Skin of body (tissue), 3 donors: ENCODE measurements at places on chromosomes 7 and 10. TPM values are rescaled to one million over a fixed set of nuclear protein-coding genes. Genes with fewer than 3 reads are reported as not detected.

The ITIH2 gene
- not detected for total RNA-seq

The UPK3B gene
- 1.7 TPM for total RNA-seq

The PCLO gene
- total RNA-seq = 3.8 TPM

The ELMO1 gene
- total RNA-seq = 37.9 TPM

The GJC3 gene
- total RNA-seq = 0.49 TPM

The OPALIN gene
- total RNA-seq = not detected

The CTAGE8 gene
- total RNA-seq = 5.3 TPM

The TBATA gene
- total RNA-seq = not detected

The TBL2 gene
- total RNA-seq = 33.2 TPM

The ABHD11 gene
- total RNA-seq = 8.0 TPM

The GNGT1 gene
- not detected for total RNA-seq

The FXYD4 gene
- not detected for total RNA-seq

The PLPP4 gene
- total RNA-seq = 5.3 TPM

DNA sequence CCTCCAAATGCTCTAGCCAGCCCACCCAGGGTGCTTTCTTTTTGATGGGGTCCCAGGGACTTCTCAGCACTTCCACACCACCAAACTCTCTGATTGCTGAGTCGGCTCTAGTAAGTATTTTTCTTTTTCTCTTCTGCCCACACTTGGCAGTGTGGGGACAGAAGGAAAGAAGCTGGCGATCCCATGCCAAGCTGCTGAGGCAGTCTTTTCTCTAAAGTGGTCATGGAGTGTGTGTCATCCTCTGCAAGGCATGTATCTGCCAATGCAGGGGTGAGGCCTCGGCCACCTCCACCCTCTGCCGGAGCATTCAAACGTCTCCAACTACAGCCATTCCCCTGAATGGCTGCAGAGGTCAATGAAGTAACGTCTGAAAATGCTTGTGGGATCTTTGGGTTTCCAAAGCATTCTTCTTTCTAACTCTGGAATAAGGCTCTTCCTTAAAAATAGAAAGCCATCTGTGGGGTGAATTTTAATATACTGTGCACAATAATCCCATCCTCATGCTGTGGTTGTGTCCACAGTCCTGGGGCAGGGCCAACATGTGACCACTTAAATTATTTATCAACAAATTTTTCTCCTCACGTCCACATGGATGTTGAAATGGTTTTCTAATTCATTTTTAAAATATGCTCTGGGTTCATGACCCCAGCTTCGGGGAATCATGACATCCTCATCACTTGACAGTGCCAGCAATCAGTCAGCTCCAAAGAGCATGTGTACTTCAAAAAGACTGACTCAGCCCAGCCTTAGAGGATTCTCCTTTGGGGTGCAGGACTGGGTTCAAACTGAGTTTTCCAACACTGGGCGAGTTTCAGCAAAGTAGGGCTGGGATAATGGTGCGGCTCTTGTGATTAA, 171.3 kb upstream of the ITGB1 start:
- peak; percentile 69 for DNase-seq

GRCh38 chr7:91603707-91604106, 276.8 kb downstream of the MTERF1 start:
- no peak for DNase-seq

DNA sequence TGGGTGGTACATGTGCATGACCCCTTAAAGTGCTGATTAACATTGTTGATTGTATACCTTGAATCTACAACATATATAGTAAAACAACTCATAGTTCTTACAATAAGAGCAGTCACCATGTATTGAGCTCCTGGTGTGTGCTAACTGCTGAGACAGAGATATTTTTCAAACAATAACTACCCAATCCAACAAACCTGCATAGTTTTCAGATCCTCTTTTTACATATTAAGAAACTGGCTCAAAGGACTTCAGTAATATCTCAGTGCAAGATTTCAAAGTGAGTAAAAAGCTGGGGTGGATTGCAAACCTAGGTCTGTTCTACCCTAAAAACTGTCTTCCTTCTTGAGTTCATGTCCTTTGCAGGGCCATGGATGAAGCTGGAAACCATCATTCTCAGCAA, 272.2 kb downstream of the SNX13 start:
- no peak for DNase-seq

DNA sequence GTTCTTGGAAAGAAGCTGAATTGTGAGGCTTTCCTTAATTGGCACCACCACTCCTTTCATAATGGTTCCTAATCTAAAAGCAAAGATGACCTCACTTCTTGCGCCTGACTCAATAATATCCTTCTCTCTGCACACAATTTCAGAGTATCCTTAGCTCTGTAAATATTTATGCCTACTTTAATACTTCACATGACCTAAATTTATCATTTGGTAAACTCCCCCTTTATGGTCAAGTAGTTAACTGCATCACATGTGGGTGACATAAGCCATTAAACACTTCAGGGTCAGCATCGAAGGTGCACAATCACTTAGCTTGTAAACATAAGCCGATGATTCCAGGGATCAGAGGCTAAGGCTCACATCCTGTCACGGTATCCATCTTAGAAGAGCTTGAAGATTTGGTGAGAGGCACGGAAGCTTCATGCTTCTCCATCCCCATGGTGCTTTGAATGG, 7.3 kb upstream of the RHOBTB1 start:
- no peak for DNase-seq

GRCh38 chr10:121282797-121283515, 315.3 kb downstream of the FGFR2 start:
- no peak for DNase-seq

- peak; percentile 30 for DNase-seq
These were observed 534 bp upstream of the ACBD5 start for GRCh38 chr10:27241010-27241651.

- no peak for DNase-seq
These were observed 150.2 kb upstream of the CACNA2D1 start for GRCh38 chr7:82593780-82594179.

DNA sequence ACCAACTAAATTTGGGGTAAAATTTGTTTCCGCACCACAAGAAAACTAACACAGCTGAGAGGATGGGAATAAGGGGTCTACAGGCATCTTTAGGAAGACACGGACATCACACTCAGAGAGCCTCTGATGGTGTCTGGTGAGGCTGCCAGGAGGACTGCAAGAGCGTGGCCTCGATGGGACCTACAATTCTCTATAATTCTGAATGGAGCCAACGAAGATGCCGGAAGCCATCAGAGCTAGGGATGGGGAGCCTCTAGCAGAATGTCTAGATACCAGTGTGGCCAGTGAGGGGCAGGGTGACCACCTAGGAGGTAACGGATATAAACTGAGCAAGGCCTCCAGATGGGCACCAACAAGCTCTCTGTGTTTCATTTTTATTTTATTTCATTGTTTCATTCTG, 7.5 kb downstream of the GRID1 start:
- no peak for DNase-seq

- no peak for DNase-seq
These were observed 233.7 kb downstream of the PTEN start for GRCh38 chr10:88097092-88097516.

- no peak for DNase-seq
These were observed 37.4 kb downstream of the VCL start for GRCh38 chr10:74035303-74035702.

DNA sequence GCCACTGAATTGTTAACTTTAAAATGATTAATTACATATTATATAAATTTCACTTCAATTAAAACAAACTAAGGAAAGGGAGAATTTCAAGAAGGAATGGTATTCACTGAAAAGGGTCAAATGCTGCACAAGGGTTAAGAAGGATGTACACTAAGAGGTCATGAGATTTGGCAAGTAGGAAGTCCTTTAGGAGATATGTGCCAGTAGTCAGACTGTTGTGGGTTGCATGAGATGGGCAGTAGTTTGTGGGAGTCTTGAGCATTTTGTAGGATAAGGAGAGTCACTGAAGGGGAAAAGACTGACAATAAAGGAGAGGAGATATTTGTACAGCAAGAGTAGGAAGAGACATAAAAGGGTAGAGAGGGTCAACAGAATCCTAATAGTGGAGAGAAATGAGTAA, 12.4 kb upstream of the PTPN12 start:
- DNase-seq = no peak

DNA sequence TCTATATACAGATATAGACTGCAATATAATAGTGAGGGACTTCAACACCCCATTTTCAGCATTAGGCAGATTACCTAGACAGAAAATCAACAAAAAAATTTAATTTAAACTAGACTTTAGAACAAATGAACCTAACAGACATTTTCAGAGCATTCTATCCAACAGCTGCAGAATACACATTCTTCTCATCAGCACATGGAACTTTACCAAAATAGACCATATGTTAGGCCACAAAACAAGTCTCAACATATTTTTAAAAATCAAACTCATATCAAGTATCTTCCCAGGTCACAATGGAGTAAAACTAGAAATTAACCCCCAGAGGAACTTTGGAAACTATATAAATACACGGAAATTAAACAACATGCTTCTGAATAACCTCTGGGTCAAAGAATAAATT, 169.6 kb downstream of the MTERF1 start:
- peak; percentile 33 for DNase-seq

GRCh38 chr7:101575721-101576120, 53.4 kb downstream of the MYL10 start:
- peak; percentile 36 for DNase-seq

- no peak for DNase-seq
These were observed 43.6 kb downstream of the PDGFA start for GRCh38 chr7:475951-476441.

GRCh38 chr10:7565871-7566270, 100.9 kb downstream of the ITIH5 start:
- DNase-seq = no peak

DNA sequence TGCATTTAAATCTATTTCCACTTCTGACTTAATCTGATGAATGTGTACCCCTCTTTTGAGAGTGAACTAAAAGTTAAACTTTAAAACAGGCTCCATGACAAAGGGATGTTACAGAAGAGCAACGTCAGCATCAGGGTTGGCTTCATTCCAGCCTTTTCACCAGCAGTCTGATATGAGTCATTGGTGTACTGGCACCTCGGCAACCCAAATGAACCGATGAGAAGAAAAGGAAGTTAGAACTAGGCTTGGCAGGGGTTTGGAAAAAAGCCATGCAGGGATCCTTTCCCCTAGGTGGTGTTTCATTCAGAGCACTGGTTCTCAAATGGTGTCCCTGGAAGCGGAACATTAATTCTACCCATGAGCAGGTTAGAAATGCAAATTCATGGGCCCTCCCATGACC, 53.6 kb downstream of the SEC61G start:
- DNase-seq = no peak

DNA sequence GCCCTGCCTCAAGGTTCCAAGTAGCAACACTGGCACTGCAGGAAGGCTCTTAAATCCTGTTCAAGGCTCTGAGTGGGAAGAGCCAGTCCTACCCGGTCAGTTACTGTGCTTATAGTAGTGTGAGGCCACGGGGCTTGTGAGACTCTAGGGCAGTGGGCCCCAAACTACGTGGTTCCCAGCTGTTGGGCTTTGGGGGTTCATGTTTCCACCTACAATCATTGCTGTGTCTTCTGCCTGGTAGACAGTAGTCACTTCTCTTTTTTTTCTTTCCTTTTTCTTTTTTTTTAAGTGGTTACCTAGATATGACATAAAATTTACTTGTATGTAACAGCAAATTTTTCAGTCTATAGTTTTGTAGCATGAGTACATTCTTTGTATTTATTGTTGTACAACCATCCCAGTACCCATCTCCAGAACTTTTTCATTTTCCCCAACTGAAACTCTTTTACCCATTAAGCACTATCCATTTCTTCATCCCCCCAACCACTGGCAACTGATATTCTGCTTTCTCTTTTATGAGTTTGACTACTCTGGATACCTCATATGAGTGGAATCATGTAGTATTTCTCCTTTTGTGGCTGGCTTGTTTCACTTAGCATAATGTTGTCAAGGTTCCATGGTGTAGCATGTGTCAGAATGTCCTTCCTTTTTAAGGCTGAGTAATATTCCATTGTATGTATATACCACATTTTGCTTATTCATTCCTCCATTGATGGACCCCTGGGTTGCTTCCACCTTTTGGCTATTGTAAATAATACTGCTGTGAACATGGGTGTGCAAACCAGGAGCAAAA, 7.7 kb downstream of the UBTD1 start:
- DNase-seq = no peak

- no peak for DNase-seq
These were observed 757.3 kb downstream of the TYW1 start for GRCh38 chr7:67753891-67754290.

DNA sequence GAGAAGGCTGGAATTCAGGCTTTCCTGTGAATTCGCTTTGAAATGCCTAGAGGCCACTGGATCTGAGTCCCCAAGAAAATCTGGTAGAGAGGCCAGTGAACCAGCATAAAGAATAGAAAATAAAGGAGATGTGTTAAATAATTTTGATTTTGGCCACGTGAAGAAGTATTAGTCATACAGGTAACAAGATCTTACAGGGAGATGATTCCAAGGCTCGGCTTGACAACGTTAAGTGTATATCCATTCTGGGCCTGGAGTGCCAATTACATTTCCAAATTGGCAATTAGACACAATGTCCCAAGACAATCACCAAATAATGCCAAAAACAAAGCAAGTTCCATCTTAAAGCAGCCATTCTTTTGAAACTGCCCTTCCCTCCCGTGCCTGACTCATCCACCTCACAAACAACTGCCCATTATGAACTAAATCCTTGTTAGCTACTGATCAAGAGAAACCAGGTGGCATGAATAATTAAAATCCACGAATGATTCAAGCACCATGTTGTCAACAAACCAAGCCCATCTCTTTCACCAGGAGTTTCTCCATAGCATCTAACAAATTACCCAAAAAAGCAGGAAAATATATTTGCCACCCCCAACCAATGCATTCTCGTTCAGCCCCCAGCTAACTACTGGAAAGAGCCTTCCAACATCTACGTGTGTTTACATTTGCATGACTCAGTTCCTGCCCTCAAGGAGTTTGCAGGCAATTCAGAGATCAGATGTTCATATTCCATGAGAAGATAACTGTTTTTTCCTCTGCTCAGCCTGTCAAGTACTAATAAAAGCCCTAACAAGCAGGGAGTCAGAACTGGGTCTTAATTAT, 8.5 kb downstream of the KCNMA1 start:
- no peak for DNase-seq

DNA sequence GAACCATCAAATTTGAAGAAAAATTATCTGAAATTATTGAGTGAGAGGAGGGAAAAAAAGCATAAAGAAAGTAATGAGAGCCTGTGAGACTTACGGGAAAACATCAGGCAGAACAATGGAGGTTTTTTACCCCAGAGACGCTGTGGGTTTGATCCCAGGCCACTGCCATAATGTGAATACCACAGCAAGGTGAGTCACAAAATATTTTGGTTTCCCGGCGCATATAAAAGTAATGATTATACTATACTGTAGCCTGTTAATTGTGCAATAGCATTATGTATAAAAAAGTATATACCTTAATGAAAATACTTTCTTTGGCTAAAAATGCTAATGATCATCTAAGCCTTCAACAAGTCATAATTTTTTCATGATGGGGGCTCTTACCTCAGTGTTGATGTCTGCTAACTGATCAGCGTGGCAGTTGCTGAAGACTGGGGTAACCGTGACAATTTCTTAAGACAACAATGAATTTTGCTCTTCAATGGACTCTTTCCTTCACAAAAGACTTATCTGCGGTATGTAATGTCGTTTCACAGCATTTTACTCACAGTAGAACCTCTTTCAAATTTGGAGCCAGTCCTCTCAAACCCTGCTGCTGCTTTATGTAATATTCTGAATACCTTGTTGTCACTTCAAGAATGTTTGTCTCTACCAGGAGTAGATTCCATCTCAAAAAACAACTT, 97.0 kb upstream of the FAM20C start:
- DNase-seq = no peak
